ENCODE measurements at places on chromosomes 7 and 10.

GRCh38 chr7:21603972-21604749 lies 61.3 kb downstream of the DNAH11 start:
- H3K4me1 ChIP-seq, result peaks cover 5% of the 10 kb centered on the region
- peaks cover 9% of the 10 kb centered on the region for H3K27me3 ChIP-seq
- H3K27ac ChIP-seq, result no peak overlapping the region

DNA sequence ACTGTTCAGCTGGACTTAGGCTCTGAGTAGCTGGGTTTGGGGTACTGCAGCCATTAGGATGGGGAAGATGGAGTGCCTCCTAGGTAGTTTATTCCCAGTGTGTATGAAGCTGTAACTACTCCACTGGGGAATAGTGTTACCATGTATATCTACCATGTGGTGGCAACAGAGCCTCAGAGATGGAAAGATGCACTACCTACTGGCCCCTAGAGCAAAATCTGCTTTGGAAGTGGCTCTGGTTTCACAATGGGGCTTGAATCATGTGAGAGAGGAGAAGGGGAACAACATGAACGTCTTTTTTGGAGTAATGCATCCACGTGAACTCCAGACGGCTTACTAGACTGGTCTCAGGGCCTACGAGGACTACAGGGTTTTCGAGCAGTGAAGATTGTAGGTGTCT lies 167.3 kb downstream of the CALCR start:
- peaks cover 1% of the 10 kb centered on the region for H3K27me3 ChIP-seq
- no peak for DNase-seq
- no peaks in the 10 kb centered on the region for H3K36me3 ChIP-seq
- no peaks in the 10 kb centered on the region for H3K4me1 ChIP-seq
- no peak overlapping the region for H3K4me3 ChIP-seq

DNA sequence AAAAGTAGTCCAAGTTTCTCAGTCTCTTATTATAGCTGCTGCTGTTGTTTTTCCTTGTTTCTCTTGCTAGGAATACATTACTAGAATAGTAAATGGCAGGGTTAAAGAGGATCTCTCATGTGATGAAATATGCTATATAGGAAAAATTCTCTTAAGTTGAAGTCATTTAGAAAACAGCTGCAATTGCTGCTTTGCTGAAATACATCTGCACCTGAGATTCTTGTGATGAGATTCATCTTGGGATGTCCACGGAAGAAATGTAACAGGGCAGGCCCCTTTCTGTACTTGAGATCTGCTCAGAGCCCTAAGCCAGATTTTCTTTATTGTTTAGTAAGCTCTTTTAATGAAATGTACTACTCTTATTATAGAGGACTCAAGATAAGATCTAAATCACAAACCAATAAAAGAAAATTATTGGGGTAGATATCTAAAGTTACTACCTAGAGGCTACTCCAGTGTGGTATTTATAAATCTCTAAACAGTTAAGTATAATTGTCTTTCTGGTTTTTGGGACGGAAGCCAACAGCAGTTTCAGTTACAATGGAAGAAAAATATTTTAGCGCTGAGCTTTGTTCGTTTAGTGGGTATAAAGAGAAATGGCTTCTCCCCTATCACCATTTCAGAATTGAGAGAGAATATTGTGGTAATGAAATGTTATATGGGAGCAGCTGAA lies 701.5 kb downstream of the KCNMA1 start:
- H3K4me1 ChIP-seq, result no peaks in the 10 kb centered on the region
- no peak overlapping the region for H3K4me3 ChIP-seq
- no peak overlapping the region for H3K27ac ChIP-seq
- H3K36me3 ChIP-seq, result no peaks in the 10 kb centered on the region
- DNase-seq, result no peak

- peaks cover 10% of the 10 kb centered on the region for H3K4me1 ChIP-seq
- DNase-seq, result peak; percentile 6
- H3K27me3 ChIP-seq, result no peaks in the 10 kb centered on the region
- peaks cover 9% of the 10 kb centered on the region for H3K36me3 ChIP-seq
- H3K4me3 ChIP-seq, result no peak overlapping the region
- no peak overlapping the region for H3K27ac ChIP-seq
Observed at GRCh38 chr7:144738708-144739314, 97.0 kb downstream of the TPK1 start.

DNA sequence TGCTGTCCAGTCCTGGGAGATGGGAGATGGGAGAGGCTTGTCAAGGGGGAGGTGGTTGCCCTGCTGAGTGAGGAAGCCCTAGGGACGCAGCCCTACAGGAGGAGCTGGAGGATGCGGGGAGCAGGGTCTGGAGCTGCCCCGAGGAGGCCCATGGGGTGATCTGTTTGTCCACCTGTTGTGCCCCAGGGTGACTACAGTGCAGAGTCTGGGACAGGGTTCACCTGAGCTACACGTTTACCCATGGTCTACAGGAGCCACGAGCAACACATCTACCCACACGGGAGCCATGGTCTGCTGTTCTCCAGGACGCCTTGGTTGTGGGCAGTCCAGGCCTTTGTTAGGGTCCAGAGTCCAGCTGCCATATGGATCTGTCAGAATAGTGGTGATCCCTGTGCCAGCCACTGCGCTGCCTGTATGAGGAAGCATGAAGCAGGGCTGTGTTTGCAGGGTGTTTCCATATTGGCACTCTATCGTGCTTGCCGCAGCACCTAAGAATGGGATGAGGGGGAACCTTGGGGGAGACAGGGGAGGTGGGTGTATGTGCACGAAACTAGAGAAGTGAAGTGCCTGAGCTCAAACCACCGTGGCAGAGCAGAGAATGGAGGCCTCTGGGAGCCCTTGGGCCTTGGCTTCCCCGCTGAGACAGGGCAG lies 23.7 kb downstream of the ZNF775 start:
- peak overlapping the region; percentile 41 for H3K27ac ChIP-seq
- no peaks in the 10 kb centered on the region for H3K27me3 ChIP-seq
- peak overlapping the region; percentile 69 for H3K4me3 ChIP-seq
- H3K36me3 ChIP-seq, result no peaks in the 10 kb centered on the region
- no peak for DNase-seq
- H3K4me1 ChIP-seq, result peaks cover 32% of the 10 kb centered on the region

GRCh38 chr10:69335063-69335587 lies 56.8 kb downstream of the HK1 start:
- peak; percentile 34 for DNase-seq
- H3K27me3 ChIP-seq, result no peaks in the 10 kb centered on the region
- H3K36me3 ChIP-seq, result no peaks in the 10 kb centered on the region
- H3K4me3 ChIP-seq, result peak overlapping the region; percentile 81
- H3K4me1 ChIP-seq, result peaks cover 82% of the 10 kb centered on the region

DNA sequence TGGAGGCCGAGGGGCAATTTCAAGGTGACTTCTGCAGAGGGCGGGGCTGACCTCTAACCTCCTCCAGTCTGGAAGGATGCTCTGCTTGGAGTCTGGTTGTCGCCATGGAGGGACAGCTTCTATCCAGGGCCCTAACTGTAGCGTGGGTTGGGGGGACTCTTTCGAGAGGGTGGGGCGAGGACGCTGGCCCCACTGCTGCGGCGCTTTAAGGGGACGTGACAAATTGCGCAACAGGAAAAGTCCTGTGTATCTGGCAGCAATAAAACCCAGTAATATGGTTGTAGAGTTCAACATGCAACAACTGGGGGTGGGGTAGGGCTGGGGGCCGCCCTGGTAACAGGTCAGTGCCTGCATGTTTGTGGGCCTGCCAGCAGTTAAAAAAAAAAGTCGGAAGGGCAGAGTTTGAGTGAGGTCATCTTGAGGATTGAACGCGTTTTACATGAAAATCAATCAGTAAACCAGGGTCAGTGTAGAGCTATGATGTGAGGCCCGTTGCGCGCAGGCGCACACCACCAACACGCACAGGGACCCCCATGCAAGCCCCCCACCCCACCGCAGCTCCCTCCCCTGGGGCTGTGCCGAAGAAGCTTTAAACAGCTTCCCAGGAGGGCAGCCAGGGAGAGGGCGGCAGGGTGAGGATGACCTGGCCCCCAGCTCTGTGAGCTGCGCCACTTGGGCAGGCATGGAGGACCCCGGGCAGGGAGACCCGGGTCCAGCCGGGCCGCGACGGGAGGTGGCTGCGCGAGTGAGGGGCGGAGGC lies 4.3 kb downstream of the SHH start:
- no peak overlapping the region for H3K27ac ChIP-seq
- H3K36me3 ChIP-seq, result no peaks in the 10 kb centered on the region
- no peak for DNase-seq
- H3K4me1 ChIP-seq, result peaks cover 40% of the 10 kb centered on the region
- no peak overlapping the region for H3K4me3 ChIP-seq

DNA sequence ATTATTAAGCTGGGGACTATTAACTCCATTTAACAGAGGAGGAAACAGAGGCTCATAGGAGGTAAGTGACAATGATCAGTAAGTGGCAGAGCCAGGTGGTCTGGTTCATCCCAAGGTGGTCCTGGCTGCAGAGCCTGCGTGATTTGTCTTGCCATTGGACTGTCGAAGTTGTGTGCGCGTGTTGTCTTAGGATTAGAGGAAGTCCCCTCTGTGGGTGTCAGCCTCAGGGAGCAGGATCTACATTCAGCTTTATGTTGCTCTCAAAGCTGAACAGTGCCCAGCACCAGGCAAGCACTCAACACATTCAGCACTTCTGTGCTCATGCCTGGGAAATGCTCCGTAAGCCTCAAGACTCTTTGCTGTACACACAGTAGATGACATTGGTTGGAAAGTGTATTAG lies 139.5 kb downstream of the HERPUD2 start:
- H3K4me3 ChIP-seq, result no peak overlapping the region
- H3K27ac ChIP-seq, result no peak overlapping the region
- peaks cover 3% of the 10 kb centered on the region for H3K27me3 ChIP-seq
- no peak for DNase-seq

GRCh38 chr7:129769400-129769774 lies 157.9 kb downstream of the NRF1 start:
- H3K4me1 ChIP-seq, result no peaks in the 10 kb centered on the region
- no peaks in the 10 kb centered on the region for H3K36me3 ChIP-seq
- no peak for DNase-seq

DNA sequence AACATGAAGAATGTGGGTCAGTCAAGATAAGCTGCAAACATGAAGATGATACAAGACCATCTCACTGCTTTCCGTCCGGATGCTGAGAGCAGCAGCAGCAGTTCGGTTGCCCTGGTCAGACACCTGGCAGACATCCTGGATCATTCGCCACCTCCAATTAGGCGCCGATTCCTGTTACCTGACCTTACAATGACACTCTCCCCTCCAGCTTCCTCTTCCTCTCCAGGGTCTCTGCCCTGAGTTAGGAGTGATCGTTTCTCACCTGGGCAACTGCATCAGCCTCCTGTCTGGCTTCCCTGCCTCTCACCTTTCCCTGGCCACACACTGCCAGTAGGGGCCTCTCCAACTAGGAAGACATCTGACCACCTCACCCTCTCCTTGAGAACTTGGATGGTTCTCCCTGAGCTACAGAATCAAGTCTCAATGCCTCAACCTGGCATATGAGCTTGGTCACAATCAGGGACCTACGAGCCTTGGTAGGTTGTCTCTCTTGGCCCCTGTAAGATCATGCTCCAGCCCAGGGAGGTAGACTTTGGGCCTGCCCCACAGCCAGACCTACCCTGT lies 31.4 kb upstream of the ENO4 start:
- H3K4me3 ChIP-seq, result no peak overlapping the region
- peaks cover 17% of the 10 kb centered on the region for H3K27me3 ChIP-seq
- H3K36me3 ChIP-seq, result no peaks in the 10 kb centered on the region
- DNase-seq, result no peak
- no peak overlapping the region for H3K27ac ChIP-seq

- H3K27ac ChIP-seq, result no peak overlapping the region
- H3K4me3 ChIP-seq, result no peak overlapping the region
- DNase-seq, result no peak
- peaks cover 3% of the 10 kb centered on the region for H3K4me1 ChIP-seq
- H3K27me3 ChIP-seq, result no peaks in the 10 kb centered on the region
Observed at GRCh38 chr10:15313843-15314242, 57.2 kb downstream of the FAM171A1 start.

DNA sequence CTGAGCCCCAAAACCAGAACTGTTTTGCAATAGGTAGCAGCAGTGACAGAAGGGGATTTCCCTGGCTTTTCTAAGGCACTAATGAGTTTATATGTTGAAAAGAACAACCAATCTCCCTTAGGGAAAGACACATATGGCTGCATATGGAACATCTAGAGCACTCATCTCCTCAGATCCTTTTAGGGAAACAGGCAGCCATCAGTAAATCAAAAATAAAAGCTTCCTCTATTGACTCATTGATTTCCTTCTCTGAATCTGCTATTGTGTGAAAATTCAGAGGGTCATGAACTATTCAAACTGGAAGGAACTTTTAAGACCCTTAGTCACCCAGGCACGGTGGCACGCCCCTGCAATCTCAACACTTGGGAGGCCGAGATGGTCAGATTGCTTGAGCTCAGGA lies 110.9 kb upstream of the NANOS1 start:
- DNase-seq, result no peak
- H3K27me3 ChIP-seq, result peaks cover 19% of the 10 kb centered on the region
- H3K36me3 ChIP-seq, result no peaks in the 10 kb centered on the region
- no peak overlapping the region for H3K4me3 ChIP-seq
- no peaks in the 10 kb centered on the region for H3K4me1 ChIP-seq

- H3K4me1 ChIP-seq, result peaks cover 48% of the 10 kb centered on the region
- peaks cover 3% of the 10 kb centered on the region for H3K36me3 ChIP-seq
- H3K27ac ChIP-seq, result no peak overlapping the region
- H3K27me3 ChIP-seq, result no peaks in the 10 kb centered on the region
- no peak overlapping the region for H3K4me3 ChIP-seq
Observed at GRCh38 chr7:100572949-100573675, 588 bp downstream of the SAP25 start.

DNA sequence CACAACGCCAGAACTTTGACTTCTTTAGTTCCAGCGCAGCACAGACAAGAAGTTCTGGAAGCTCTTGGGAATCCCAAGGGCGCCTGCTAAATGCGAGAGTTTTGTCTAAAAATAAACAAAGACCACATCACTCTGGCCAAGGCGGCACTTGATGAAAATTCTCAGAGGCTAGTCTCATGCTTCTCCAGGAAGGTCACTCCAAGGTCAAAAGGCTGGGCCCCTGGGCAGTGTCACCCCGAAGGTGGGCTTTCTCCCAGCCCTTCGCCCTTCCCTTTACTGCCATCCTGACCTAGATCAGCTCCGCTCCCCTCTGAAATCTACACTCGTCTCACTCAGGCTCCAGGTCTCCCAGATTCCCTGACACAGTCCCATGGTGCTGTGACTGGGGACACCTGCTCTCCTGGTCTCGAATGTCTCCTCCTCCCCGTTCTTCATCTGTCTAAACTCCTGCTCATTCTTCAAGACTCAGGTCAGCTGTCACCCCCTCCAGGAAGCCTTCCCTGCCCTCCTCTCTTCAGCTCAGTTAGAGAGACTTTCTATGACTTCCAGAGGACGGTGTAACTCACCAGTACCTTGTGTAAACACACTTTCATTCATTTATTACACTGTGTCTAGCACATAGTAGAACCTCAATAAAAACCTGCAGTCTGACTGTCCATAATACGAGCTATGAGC lies 10.5 kb downstream of the FAM53B start:
- no peaks in the 10 kb centered on the region for H3K27me3 ChIP-seq
- DNase-seq, result no peak
- H3K27ac ChIP-seq, result peak overlapping the region; percentile 81

All from naive thymus-derived CD8-positive, alpha-beta T cell (primary cell).